ENCODE measurements at places on chromosomes 2 and 18.

- no peak for DNase-seq
Measured at GRCh38 chr2:121128741-121129659, 156.0 kb downstream of the TFCP2L1 start.

DNA sequence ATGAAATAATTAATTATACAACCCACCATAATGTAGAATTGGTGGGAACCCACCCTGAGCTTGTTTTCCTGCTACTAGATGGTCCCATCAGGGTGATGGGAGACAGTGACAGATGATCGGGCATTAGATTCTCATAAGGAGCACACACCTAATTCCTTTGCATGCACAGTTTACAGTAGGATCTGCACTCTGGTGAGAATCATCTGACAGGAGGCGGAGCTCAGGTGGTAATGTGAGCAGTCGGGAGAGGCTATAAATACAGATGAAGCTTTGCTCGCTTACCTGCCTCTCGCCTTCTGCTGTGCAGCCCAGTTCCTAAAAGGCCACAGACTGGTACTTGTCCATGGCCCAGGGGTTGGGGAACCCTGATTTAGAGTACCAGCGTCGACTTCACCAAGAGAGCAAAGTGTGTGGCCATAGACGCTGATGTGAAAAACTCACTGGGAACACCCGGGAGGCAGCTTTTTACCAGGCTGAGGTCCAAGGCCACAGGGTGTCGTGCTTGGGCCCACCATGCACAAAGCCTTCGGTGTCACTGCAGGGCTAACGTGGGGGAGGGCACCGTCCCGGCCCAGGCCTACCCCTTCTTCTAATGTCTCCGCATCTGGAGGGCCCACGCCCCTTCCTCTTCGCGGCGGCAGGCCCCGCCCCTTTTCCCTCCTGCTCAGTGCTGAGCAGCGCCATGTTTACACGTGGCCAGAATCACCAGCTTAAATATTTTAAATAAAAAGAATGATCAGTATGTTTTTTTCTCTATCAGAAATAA is 296.8 kb upstream of the HDAC4 start:
- DNase-seq, result no peak

DNA sequence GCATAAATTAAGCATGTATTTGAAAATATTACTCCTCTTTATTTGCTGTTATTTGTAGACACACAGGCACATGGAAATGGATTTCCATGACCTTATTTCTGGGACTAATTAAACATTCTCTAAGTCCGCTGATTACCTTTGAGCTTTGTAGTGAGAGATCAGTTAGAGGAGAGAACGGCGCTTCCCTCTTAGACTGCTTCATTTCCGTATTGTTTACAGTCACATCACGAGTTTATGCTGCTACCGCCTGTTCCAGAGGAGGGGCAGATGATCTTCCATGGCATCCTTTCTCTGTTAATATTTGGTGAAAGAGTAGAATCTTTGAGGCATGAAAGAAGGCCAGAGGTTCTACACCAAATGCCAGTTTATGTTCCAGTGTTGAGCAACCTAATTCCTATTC is 404.4 kb downstream of the TRIB2 start:
- DNase-seq, result no peak

DNA sequence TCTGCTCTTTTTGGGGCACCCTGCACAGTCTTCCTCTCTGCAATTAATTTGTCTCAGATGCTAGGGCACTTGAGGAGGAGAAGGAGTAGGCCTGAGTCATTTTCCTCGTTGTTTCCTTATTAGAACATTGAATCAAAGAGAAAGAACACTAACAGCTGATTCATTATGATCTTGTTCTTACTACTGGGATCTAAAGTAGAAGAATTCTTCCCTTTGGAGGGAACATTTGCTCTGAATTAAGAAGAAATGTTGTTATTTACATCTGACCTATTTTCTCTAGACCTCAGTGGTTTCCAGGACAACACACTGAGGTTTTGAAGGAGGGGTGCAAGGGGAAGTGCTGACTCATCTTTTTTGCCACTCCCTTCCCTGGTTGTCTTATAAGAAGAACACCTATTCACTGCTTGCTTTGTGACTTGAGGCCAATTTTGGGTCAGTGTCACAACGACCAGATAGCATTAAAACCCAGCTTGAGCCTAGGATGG is 24.3 kb upstream of the STAT1 start:
- peak; percentile 24 for DNase-seq

DNA sequence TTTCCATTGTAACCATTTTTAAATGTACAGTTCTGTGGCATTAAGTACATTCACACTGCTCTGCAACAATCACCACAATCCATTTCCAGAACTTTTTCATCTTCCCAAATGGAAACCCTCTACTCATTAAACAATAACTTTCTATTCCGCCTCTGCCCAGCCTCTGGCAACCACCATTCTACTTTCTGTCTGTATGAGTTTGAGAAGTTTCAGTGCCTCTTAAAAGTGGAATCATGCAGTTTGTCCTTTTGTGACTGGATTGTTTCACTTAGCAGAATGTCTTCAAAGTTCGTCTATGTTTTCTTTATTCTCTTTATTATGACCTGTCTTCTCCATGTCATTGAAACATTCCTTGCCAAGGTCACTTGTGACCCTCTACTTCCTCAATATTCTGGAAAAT is 22.0 kb upstream of the PELI1 start:
- DNase-seq, result no peak

- no peak for DNase-seq
Measured at GRCh38 chr2:149169656-149170055, 131.2 kb downstream of the LYPD6B start.

- no peak for DNase-seq
Measured at GRCh38 chr18:27847412-27847811, 329.5 kb downstream of the CDH2 start.

DNA sequence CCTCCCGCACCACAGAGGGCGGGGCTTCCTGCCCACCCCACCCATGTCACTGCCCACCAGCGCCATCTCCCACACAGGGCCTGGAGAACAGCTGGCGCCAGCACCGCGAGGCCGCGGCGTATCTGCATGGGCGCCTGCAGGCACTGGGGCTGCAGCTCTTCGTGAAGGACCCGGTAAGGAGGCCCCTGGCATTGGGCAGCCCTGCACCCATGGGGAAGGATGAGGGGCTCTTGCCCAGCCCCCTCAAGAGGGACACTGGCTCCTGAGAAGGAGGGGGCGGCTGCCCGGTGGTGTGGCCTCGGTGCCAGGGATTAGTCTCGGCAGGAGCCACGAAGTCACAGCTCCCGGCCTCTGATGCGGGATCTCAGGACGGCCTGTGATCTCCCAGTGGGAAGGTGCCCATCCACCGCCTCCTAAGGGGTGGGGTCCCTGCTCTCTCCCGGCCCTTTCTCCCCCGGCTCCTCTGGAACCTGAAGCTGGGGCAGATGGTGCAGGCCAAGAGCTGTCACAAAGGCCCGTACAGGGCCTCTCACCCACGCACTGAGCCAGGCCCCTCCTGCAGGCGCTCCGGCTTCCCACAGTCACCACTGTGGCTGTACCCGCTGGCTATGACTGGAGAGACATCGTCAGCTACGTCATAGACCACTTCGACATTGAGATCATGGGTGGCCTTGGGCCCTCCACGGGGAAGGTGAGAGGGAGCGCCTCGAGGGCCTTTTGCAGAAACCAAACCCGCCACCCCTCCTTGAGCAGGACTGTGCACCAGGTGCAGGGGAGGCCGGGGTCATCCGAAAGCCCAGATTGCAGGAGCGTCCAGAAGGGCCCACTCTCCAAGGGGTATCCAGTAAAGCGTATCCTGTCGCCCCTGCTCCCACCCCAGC is 9.1 kb downstream of the AGXT start:
- DNase-seq, result no peak
